Activated CD4-positive, alpha-beta memory T cell treated with anti-CD3 and anti-CD28 coated beads for 36 hours (primary cell): ENCODE measurements at places on chromosomes 5 and 9. TPM values are rescaled to one million over a fixed set of nuclear protein-coding genes. Genes with fewer than 3 reads are reported as not detected.

- no peak for DNase-seq
Measured at GRCh38 chr5:10474521-10475075, 32.9 kb downstream of the ROPN1L start.

DNA sequence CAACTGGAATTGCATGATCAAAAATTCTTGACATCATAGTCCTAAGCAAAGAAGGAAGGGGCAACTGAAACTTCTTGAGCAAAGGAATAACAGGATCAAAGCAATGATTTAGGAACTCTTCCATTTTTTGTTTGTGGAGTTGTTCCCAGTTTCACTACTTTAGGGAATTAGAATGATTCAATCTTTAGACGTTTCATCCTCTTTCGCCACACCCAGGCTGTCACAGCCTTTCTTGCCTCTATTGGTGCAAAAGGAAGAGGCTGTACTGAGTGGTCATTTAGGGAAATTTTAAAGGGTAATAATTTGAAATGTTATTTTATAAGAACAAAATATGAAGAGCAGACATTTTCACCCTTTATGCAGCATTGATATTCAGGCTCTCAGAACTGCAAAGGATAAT, 1026.0 kb upstream of the ARRDC3 start:
- no peak for DNase-seq

DNA sequence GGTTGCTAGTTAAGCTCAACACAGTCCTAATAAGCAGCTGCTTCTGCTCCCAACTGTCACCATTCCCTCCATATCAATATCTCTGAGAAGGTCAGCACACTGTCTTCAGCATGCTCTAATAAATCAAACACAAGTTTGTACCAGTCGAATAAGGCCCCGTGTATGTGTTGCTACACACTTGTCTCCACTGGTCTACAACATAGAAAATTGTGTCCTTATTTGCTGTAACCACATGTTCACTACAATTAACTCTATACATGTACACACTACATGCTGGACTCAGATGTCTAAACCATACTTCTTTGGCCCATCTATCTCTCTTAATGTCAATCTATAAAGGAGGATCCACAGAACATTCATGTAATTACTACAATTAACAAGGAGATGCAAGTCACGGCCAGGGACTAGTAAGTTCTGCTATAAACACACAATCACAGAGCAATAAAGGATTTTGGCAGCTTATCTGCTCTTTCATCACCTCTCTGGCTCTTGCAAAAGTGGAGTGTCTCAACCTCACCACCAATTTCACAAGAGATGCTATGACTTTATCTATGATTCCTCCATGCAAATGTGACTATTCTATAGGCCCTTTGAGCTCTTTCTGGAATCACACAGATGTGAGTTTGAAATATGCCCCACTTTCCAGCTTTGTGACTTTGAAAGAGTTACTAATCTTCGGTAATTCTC, 143.9 kb downstream of the SEMA5A start:
- no peak for DNase-seq

GRCh38 chr9:16619402-16619801, 251.1 kb downstream of the BNC2 start:
- DNase-seq, result no peak

DNA sequence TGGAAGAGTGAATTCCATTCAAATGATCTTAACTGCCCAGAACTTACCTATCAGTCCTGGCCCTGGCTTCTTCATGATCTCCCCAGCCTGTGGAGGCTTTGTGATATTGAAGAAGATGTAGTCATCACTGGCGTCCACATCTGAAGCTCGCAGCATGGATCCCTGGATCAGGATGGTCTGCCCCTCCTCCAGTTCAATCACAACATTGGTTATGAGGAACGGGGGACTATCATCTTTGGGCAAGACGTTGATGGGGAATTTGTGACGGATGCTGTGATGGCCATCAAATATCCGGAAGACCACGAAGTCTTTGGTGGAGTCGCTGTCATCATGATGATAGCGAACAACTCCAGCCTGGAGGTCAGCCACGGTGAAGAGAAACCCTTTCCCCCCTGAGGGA, 68.0 kb downstream of the FREM1 start:
- DNase-seq, result no peak

GRCh38 chr5:144284931-144285502, 114.3 kb downstream of the KCTD16 start:
- no peak for DNase-seq

DNA sequence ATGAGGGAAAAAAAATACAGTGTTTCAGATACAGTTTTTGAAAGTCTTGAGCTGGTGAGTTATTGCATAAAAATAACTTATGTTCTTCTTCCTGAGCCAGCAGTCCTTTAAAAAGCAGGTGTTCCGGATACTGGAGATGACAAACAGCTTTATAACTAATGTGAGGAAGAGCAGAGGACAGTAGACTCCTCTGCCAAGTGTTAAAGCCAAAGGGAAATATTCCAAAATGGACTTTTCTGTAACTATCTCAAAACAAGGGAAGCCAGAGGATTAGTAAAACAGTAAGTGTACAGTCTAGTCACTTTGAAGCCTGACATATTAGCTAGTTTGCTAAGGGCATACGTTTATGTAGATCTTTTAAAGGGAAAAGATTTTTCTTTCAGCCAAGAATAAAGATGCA, 11.0 kb upstream of the SNCAIP start:
- DNase-seq, result no peak

DNA sequence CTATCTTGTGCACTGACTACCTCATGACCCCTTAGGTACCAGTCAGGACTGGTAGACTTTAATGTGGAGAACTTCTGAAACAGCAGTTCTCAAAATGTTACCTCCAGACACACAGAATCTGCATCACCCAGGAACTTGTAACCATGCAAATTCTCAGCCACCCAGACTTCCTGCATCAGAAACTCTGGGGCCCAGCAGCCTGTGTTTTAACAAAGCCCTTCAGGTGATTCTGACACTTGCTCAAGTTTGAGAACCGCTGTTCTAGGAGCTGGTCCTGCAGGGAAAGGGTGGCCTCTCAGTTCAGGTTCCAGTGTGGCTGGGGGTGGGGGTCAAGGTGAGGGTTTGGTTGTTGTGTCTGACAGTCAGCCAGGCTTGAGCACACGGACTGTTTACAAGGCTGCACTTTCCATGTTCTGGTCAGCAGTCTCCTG, 28.4 kb downstream of the ZFP62 start:
- peak; percentile 74 for DNase-seq

DNA sequence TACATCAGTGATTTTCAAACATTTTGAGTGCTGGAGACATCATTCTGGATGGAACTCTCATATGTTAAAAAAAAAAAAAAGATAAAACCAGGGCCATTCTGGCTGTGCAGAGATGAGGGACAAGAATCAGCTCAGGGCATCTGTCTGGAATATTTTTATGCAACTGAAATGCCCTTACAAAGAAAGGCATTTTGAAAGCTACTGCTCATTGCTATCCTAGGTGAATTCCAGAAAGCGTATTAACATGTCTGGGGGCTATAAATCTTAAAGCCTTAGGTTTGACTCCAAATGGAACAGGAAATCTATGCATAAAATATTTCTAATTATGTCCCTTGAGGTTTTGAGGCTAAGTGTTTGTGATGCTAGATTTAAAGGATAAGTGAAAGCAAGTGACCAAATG, 14.9 kb upstream of the PCSK1 start:
- DNase-seq, result no peak

The CD14 gene
- 0.62 TPM for total RNA-seq

The EPB41L4B gene
- total RNA-seq, result 0.21 TPM

The FIBCD1 gene
- not detected for total RNA-seq

The OR1Q1 gene
- total RNA-seq, result not detected

The TRUB2 gene
- 27.4 TPM for total RNA-seq

The PNPLA7 gene
- 3.1 TPM for total RNA-seq

The NOP16 gene
- 57.6 TPM for total RNA-seq

The SLC46A2 gene
- total RNA-seq, result not detected
